Aorta (tissue), 5 donors: ENCODE measurements at places on chromosomes 5 and 9.

DNA sequence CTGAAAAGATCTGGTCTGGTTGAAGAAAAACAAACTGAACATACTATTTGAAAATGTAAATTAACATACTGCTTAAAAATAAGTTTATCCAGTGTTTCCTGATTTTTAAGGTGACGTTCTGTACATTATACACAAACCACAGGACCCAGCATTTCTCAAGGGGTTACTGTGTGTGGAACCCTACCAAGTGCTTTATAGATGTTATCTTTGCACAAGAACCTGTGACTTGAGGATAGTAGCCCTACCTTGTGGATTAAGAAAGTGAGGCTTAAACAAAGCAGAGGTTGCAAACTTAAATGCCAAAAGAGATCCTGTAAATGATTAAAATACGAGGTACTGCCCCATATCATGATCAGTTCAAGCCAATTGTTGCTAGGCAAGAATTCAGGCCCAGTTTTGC lies 4.7 kb downstream of the KLF9 start:
- DNase-seq: no peak

DNA sequence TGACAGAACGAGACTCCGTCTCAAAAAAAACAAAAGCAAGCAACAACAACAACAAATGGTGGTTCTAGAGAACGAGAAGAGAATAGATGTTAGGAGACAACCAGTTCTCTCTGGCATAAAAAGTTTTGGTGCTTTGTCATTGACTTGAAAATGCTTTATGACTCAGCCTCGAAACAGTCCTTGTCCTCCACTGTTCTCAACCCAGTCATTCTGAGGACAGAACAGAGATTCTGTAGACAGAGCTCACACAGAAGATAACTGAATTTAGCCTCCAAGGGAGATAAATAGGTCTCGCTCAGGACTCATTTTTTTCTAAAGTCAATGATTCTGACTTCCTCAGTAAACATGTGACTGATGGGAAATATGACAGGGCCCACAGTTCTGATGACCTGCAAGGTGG lies 76.0 kb upstream of the FSTL4 start:
- DNase-seq: no peak

DNA sequence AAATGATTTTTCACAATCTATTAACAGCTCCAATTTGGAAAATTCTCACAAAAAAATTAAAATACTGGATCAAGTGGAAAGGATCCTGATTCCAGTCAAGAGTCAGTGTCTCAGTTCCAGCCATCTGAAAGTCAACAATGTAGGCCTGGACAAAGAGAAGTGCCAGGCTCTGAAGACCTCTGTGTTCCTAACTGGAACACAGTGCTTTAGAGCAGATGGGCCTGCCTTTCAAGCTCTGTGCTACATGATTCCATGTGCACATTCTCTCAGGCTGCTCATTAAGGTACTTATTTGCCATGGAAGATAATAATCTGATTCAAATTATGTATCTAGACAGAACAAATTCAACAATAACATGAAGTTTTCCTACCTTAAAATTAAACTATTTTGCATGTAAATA lies 30.2 kb upstream of the ALDH1A1 start:
- DNase-seq: no peak

GRCh38 chr5:148967783-148968182 lies 95.1 kb downstream of the SH3TC2 start:
- no peak for DNase-seq

- DNase-seq: no peak
Observed at GRCh38 chr5:8340739-8341344, 471.9 kb downstream of the MTRR start.

GRCh38 chr9:134623258-134624066 lies 18.1 kb upstream of the COL5A1 start:
- peak; percentile 70 for DNase-seq

DNA sequence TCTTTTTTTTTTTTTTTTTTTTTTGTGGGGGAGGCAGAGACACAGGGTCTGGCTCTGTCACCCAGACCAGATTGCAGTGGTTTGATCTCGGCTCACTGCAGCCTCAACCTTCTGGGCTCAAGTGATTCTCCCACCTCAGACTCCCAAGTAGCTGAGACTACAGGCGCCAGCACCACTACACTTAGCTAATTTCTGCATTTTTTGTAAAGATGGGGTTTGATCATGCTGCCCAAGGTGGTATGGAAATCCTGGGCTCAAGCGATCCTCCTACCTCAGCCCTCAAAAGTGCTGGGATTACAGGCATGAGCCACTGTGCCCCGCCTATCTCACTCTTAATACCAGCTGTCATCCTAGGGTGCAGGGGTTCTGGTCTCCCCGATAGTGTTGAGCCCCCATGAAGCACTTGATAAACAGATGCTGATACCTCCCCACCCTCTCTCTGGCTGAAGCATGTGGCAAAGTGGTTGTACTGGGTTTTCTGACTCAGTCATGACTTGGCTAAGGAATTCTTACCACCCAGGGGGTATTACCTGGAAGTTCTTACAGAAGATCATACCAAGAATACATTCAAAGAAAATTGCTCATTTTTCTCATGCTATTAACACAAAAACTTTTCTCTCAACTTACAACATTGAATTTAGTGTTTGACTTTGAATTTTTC lies 110.2 kb upstream of the DAPK1 start:
- DNase-seq: no peak

DNA sequence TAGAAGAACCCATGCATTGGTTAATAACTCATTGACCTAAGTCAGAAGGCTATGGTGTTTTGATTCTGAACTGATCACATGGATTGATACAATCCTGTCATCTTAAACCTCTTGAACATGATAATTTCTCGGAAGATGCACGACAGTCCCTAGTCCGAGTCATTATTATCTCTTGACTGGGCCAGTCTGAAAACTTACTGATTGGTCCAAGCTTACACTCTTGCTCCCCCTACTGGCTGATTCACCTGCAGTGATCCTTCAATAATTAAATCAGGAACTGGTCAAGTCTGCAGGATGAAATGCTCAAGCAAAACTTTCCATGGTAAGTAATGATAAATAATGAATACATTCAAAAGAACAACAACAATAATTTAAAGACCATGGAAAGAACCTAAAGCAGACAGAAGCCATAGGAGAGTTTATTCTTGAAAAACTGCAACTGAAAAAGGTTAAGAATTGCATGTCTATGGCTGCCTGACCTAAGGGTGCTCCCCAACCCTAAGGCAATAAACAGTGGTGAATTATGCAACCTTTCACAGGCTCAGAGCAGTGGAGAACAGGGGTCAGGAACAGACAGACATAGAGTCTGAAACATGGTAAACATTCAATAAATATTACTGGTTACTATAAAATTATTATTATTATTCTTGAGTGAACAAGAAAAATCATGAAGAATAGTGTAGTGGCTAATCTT lies 79.3 kb downstream of the BRINP1 start:
- no peak for DNase-seq

DNA sequence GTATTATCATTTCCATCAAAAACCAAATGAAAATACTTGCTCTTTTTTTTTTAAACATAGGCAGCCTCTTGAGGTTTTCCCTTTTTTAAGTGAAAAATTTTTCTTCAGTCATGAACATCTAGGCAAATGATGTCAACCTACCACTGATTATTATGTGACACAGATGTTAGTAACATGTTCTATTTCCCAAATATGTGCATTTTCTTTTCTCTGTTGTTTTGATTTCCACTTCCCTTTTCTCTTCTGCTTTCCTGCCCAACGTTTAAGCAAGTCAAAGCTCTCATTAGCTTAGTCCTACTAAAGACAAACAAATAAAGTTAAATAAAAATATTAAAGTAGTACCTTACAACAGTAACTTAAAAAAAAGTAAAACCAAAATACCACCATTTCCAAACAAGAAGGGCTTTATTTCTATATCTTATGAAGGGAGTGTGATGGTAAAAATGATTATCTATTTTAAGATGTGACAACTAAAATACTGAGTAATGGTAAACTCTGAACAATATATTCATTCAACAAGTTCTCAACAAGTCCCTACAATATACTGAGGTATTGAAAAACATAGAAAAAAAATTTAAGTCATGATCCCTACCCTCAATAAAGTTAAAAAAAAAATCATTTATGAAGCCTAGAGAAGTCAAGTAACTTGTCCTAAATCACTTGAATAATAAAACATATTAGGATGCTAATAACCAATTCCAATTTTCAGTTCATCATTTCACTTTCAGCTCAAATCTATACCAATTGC lies 9.4 kb downstream of the SLC38A9 start:
- no peak for DNase-seq

DNA sequence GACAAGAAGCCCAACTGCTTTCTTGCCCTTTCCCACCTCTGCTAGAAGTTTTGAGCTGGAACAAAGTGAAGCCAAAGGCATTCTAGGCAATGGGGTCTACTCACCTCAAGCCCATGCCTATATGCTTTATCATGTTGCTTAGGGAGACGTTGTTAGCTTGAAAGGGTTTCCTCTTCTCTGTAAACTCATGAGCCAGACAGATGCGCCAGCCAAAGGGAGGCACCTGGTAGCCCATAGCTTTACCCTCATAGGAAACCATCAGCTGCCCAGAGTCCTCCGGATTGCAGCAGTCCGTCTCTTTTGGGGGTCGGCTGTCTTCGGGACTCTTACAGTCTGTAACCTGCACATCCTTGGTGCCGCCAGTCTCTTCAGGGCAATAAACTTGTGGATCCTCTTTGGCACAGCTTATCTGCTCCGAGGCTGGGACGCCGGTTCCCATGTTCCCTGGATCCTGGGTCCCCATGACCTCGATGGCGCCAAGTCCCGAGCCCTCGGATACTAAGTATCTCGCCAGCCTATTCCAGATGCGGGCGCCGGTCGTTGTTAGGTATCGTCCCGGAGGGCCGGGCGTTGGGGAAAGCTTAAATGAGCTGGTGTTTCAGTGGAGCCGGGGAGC lies 678 bp downstream of the GBA2 start:
- no peak for DNase-seq

GRCh38 chr5:983238-983524 lies 25.4 kb upstream of the NKD2 start:
- peak; percentile 33 for DNase-seq

GRCh38 chr9:3415906-3416305 lies 109.9 kb downstream of the RFX3 start:
- no peak for DNase-seq

GRCh38 chr5:89255845-89256463 lies 373.0 kb upstream of the MEF2C start:
- no peak for DNase-seq
